Fibroblast of upper back skin (primary cell): ENCODE measurements at places on chromosomes 5 and 9.
A peak's percentile ranks its signal among the peaks of the same experiment; 100 is the strongest.

DNA sequence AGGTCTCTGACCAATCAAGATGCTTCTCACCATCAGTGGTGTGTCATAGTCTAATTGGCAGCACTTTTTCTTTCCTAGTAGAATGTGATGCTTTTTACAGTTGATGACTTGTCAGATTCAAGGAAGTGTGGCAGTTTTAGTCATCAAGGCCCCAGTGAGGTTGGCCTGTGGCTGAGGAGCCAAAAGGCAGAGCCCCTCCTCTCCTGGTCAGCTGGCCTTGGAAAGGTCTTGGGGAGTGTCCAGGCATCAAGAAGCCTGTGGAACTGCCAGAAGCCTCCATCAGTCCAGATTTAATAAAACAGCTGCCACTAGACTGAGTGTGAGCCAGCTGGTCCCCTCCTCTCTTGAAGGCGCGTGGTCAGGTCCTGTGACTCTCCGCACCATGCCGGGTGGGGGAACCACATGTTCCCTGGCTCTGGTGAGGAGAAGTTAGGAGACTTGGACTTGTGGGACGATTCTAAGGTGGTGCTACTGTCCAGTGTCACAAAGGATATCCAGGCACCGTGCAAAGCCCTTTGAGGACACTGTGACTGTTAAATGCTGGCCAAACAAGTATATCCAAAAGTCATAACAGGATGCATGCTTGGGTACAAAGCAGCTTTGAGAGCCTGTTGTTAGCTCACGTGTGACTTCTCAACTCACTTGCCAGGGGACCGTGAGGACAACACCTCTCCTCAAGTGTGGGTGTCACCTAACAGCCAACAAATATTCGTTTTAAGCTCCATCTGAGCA lies 6.1 kb upstream of the ANGPTL2 start:
- DNase-seq, result no peak

- no peak for DNase-seq
These were observed 194.8 kb upstream of the MRPS30 start for GRCh38 chr5:44613936-44614335.

GRCh38 chr9:16824545-16825330 lies 45.7 kb downstream of the BNC2 start:
- peak; percentile 76 for DNase-seq

DNA sequence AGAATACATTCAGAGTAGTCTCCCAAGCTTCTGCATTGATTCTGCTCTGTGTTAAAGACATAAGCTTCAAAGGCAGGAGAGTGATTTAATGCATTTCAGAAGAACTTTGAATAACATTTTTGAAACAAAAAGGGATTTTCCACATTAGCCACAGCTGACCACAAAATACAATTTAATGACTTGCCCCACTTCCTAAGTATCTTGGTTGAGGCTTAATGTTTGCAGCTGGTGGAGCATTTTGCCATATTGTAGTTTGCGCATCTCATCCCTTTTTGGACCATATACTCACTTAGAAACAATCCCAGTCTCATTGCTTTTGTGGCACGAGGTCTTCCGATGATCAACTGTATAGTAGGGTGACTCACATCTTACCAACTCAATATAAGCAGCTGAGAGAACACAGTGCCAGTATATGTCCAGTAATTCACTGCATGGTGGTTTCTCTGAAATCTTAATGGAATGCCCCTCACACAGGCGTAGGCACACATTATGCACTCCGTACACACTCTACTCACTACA lies 455.8 kb upstream of the PTGER4 start:
- DNase-seq, result peak; percentile 93

DNA sequence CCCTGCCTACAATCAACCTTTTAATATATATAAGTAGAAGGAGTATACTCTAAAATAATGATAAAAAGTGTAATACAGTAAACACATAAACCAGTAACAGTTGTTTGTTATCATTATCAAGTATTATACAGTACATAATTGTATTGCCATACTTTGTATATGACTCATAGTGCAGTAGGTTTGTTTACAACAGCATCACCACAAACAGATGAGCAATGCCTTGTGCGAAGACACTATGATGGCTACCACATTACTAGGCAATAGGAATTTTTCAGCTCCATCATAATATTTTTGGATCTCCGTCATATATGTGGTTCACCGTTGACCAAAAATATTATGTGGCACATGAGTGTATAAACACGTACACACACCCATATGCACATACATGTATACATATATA lies 69.7 kb upstream of the APC start:
- no peak for DNase-seq

GRCh38 chr5:135444881-135445280 lies 2.3 kb downstream of the DCANP1 start:
- no peak for DNase-seq

- DNase-seq, result no peak
These were observed 195.9 kb upstream of the PPP1R26 start for GRCh38 chr9:135283671-135284070.

DNA sequence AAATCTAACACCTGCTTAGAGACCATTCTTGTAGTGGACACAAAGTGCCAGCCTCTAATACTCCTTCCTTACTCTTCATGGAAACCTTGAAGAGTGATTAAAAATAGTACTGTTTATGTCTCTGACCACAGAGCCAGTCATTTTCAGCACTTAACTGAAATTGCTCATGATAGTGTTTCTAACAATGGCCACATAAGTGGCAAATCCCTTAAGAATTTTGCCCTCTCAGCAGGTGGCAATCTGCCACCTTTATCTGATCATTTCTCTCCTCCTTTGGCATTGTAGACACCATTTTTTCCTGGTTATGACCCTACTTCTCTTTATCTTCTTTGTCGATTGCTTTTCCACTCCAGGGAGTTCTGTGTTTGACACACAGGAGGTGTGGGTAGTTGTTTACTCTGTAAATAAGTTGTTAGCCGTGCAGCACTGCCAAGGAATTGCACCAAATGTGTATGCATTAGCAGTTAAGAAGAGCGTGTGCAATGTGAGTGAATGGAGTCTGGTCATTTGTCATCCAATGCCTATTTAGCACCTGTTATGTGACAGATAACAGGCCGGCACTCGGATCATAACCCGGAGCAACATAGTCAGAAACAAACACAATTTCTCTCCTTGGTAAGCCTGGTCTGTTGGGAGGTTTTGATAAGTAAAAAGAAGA lies 36.8 kb upstream of the STARD4 start:
- no peak for DNase-seq

DNA sequence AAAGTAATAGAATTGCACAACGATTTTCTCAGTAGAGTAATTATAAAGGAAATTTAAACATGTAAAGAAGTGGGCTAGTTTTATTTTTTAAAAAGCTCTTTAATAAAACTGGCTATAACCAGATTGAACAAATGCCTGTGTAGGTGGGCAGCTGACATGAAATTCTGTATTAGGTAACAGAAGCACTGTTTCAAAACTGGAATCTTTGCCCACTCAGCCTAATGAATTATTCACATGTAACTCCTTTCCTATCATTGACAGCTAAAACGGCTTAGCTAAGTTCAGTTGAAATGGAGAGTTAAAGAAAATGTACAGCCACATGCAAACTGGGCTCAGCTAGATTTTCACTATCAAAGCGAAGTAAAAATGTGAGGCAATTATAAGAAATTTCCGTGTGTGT lies 1300.1 kb upstream of the ACO1 start:
- no peak for DNase-seq

DNA sequence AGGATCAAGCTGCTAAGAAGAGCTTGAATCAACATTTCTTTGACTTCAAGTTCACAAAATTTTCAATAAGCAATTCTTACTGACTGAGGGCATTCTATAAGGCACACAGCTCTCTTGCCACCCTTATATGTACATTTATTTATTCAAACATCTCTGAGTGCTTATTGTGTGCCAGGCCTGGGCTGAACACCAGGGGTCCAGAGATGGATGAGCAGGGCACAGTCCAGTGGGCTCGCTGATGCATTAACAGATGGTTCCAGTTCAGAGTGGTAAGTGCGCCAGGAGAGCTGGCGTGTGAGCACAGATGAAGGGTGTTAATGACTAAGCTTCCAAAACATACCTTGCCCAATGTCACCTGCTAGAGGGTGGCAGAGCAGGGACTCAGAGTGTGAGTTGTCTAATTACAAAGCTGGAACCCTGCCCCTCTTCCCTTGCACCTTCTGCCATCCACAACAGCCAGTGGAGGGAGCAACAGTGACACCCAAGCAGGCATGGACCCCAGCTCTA lies 24.6 kb downstream of the ALG2 start:
- DNase-seq, result no peak

- no peak for DNase-seq
These were observed 27.0 kb downstream of the SLC25A25 start for GRCh38 chr9:128094950-128095544.

- no peak for DNase-seq
These were observed 75.2 kb upstream of the SMARCA2 start for GRCh38 chr9:1939926-1940368.

DNA sequence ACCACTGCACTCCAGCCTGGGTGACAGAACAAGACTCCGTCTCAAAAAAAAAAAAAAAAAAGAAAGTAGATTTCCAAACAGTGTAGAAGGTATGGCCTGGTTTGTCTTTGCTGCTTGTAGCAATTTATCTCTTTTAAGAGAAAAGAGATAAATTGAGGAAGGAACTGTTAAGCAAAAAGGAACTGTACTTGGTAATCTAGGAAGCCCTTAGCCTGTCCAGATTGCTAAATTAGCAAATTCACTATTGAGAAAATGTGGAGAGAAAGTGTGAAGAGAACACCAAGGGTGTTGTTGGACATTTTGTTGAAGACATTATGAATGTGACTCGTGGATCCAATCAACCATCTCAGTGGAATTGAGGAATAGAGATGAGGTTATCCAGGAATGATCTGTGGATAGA lies 13.0 kb upstream of the SUSD3 start:
- DNase-seq, result no peak

- DNase-seq, result no peak
These were observed 80.7 kb downstream of the ANKRD55 start for GRCh38 chr5:56152437-56152836.

DNA sequence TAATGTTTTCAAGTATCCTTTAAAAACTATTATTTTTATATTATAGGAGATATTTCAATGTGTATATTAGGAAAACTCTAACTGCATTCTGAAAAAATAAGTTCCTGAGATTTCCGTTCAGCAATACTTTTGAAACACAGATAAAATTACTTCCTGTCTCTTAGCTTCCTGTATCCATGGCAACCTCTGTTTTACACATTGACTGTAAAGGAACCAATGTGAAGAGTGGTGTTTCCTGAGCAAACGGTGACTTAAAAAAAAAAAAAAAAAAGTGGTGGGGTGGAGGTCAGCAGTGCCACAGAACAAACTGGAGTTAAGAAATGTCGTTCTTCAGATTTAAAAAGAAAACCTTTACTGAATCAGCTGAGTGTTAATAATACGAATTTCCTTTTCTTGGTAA lies at the start of gene LRRC70:
Gene LRRC70 (plus strand): TSS at position 280 of the 400 bp plus-strand sequence. CDS start 620 bp downstream, outside the sequence.
- DNase-seq, result peak; percentile 43

DNA sequence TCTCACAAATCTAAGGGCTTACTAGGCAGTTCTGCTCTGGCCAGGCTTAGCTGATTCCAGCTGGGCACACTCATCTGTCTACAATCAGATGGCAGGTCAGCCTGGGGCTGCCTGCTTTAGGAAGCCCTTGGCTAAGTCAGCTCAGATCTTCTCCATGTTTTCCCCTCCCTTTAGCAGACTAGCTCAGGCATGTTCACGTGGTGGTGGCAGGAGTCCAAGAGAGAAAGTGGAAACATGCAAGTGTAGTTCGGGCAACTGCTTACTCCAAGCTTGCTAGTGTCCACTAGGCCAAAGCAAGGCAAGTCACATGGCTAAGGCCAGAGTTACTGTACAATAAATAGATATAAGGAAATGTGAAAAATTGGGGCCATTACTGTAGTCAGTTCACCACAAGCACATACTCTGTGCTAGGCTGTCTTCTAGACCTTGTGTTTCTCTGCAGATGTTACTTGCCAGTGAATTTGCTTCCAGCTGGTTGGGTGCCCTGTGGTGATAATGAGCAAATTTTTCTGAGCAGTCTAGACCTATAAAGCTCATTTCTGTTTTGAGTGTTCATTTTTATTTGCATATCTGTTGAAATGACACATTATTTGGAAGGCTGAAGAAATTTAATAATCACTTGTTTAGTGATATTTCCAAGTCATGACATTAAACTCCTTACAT lies 38.3 kb downstream of the RECK start:
- peak; percentile 82 for DNase-seq

DNA sequence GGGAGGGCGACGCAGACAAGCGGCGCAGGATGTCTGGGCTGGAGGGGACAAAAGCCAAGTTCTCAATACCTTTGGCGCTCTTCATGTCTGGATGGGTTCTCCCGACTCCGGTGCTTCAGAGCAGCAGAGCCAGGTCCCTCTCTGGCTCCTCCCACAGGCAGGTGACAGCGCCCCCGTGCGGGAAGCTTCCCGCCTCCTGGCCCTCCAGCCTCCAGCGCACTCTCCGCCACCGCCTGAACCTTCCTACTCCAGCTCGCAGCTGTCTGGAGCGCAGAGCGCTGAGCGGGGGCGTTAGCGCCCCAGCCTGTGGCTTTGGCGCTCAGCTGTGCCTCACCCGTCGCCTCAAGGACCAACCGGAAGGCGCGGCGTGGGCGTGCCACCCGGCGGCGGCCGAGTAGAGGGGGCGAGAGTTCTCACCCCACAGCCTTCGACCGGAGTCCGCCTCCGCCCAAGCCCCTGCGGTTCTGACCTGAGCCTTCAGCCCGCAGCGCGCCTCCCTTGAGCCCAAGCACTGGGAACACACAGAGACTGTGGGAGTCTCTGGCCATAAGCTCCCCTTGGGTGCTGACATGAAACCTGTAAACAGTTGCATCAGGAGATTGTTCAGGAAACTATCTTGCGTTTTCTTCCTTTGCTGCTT lies at the start of gene SLCO4C1:
Gene SLCO4C1 (minus strand): TSS at position 107 of the 640 bp plus-strand sequence. CDS start 22 bp downstream, at position 85.
- peak; percentile 23 for DNase-seq

GRCh38 chr5:54764102-54765090 lies 221.0 kb downstream of the ESM1 start:
- DNase-seq, result peak; percentile 65

- DNase-seq, result no peak
These were observed 117.1 kb downstream of the NUDT12 start for GRCh38 chr5:103445426-103446035.

GRCh38 chr5:91532779-91533178 lies 149.7 kb upstream of the ARRDC3 start:
- DNase-seq, result no peak

DNA sequence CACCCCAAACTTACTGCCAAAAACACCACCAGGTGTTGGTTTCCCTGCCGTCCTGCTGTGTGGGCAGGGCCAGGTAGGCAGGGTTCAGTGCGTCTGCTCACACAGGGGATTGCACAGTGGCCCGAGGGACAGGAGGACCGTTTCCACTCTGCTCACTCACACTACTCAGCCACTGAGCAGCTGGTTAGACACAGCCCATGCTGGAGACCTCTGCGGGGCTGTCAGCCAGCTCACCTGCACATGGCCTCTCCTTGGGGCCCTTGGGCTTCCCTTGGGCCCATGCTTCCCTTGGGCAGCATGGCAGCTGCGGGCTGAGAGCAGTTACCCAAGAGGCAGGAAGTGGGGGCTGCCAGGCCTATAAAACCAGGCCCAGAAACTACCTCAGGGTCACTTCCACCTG lies 79.0 kb downstream of the SYK start:
- DNase-seq, result no peak
